ENCODE measurements at places on chromosomes 5 and 9.

DNA sequence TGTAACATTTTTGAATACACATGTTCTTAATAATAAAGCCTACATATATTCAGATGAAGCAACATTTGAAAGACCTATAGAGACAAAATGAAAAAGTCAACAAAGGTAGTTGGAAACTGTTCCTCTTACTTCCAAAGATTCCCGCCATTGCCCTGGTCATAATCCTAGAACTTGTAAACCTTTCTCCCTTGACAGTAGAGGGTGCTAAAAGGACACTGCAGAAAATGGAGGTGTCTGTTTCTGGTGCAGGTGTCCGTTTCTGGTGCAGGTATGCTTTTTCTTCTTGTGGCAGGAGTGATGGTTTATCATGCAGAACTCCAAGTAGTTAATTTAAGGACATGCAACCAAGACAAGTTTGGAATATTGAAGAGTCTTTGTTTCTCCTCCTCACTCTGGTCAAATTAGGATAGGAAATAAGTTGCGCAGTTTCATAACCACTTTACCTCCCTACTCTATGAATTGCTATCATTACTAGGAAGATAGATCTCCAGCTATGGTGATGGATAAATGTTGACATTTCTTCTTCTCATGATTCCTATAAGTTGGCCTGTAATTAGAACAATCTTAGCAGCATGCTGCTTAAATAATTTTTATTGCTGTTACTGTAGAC lies 56.0 kb upstream of the FAM174A start:
- DNase-seq: no peak

DNA sequence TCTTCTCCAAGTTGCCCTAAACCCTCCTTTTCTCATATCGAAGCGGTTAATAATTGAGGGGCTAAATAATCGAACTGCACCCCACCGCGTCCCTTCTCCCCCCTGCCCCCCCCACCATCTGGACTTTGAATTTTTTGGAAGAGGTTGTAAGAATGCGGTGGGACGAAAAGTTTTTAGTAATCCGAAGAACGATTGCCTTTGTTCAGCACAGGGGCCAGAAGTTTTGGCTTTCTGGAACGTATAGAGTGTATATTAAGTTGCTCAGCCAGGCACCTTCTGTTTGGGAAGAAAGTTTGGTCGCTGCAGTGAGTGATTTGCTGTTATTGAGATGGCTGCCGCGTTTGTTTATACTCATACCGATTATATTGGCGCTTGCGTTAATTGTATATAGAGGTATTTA lies 518 bp downstream of the ERBIN start:
- DNase-seq: no peak

DNA sequence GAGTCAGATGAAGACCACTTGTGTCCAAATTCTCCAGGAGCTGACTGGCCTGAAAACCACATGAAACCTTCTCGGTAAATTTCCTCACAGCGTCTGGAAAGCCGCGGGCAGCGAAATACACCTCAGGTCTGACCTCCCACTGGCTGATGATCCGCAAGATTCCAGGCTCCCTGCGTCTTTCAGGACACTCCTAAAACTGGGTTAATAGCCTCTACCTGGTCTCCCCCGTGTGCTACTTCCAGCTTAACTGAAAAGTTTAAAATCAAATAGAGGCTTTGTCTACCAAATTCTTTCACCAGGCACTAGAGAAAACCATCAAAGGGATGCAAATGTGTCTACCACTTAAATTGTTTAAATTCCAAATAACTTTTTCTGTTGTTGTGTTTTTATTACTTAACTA lies 312.6 kb downstream of the DRD1 start:
- DNase-seq: no peak

- no peak for DNase-seq
Observed at GRCh38 chr5:29896646-29897045, 1296.8 kb upstream of the CDH6 start.

Data from stimulated activated CD4-positive, alpha-beta T cell treated with anti-CD3 and anti-CD28 coated beads, Interleukin-4, amount 100 ng/mL, for 48 hours (primary cell).